ENCODE measurements at places on chromosomes 7 and 10.

- no peak for DNase-seq
Measured at GRCh38 chr10:7563770-7564169, 103.0 kb downstream of the ITIH5 start.

- no peak for DNase-seq
Measured at GRCh38 chr10:51377932-51378599, 303.8 kb downstream of the PRKG1 start.

GRCh38 chr10:14717552-14717951 lies 57.1 kb downstream of the FAM107B start:
- DNase-seq, result no peak

DNA sequence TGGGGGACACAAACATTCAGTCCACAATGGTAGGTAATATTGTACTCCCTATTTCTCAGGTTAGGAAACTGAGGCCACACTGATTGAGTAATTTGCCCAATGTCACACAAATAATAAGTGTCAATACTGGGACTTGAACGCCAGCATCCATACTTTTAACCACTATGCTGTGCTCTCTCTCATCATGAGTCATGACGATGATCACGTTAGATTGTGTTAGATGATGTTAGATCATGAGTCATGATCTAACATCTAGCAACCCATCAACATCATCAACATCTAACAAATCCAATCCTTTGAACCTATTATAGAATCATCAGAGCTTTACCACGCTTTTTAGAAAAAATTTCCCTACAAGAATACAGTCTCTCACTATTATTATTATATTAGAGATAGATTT lies 28.1 kb upstream of the HERPUD2 start:
- no peak for DNase-seq

- DNase-seq, result peak; percentile 8
Measured at GRCh38 chr10:22740180-22740579, 25.8 kb upstream of the PIP4K2A start.

- no peak for DNase-seq
Measured at GRCh38 chr7:12967322-12967721, 279.9 kb downstream of the ARL4A start.

DNA sequence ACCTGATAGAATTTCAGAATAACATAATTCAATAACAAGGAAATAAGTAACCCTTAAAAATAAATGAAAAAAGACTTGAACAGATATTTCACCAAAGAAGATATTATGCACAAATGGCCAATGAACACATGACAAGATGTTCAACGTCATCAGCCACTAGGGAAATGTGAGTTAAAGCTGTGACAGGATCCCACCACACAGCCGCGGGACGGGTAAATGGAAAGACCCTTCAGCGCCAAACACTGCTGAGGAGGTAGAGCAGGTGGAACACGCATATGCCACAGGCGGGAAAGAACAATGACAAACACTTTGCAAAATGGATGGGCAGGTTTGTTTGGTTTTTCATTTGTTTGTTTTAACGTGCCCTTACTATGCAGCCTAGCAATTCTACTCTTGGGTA lies 86.1 kb upstream of the RNF32 start:
- no peak for DNase-seq

DNA sequence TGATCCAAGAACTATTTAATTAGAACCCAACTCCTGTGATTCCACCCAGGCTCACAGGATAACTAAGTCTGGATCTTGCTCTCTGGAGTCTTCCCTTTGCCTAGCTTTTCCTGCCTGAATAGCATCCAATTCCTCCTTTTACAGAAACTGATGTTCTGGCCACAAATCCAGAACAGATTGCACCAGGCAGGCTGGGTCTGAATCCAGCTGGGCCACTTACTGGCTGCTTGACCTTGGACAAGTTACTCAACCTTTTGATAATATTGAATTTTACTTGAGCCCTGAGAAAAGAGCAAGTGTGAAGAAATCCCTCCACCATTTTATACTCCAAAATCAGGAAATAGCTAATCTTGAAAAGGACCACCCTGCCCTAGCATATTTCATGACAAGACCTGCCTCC lies 55.5 kb upstream of the SLC35G1 start:
- no peak for DNase-seq

DNA sequence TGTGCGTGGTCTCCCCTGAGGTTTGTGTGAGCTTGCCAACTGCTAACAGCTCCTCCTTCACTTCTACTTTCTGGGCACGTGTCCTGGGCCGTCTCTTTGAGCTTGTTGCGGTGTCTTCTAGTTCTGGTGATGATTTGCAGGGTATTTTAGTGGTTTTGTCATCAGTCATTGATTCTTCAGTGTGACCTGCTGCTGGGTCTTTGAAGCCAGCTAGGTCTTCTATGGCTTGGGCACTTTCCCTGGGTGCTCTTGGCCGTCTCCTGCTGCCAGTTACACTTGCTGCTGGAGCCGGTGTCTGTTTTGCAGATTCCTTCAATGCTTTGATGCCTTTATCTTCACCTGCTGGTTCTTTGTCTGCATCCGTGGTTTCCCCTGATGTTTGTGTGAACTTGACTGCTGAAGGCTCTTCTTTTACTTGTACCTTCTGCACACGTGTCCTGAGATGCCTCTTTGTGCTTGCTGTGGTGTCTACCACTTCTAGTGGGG lies 23.0 kb downstream of the MKI67 start:
- no peak for DNase-seq

DNA sequence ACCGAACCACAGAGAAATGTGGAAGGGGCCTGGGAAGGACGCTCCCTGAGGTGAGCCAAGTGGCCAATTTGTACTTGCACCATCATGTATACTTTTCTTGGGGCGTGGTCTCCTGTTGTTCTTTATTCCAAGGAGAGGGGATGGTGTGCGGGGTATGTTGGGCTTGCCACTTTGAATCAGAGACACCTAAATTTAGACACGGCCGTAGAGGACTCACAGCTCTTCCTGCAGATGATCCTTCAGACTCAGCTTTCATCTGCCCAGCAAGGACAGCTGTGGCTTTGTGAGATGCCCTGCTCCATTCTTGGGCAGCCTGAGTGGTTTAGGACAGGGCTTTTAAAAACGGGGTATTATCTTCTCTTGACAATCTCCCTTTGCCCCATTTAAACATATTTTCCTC lies 473.2 kb downstream of the REEP3 start:
- no peak for DNase-seq

DNA sequence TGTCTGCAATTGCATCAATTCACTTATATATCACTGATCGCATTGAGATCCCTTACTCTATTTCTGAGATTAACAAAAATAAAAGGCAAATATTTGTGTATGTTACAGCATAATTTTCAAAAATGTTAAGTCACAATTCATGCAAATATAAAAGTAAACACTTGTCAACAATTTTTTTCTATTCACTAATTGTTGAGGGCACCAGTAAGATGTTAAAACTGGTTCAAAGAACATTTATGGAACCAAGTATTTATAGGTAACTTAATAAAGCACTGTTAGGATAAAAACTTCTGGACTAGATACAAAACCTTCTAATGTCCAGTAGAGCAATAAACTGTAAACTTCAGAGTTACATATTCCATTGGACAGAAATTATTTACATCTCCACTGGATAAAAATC lies 586.1 kb upstream of the AUTS2 start:
- no peak for DNase-seq

DNA sequence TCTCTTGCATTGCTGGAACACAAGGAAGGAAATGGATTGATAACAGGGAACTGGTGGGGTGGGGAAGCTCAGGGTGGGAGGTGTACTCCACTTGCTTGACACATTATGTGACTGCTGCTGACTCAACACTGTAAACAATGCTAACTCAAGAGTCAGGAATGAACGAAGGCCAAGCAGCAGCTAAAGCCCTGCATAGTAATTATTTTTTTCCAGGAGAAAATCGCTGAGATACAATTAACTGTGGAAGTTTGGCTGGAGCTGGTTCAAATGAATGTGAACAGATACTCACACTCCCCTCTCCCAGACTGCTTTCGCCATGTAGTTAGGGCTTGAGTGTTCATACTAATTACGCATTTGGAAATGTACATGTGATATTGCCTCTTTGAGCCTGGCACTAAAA lies 170.9 kb upstream of the AOAH start:
- DNase-seq, result no peak

DNA sequence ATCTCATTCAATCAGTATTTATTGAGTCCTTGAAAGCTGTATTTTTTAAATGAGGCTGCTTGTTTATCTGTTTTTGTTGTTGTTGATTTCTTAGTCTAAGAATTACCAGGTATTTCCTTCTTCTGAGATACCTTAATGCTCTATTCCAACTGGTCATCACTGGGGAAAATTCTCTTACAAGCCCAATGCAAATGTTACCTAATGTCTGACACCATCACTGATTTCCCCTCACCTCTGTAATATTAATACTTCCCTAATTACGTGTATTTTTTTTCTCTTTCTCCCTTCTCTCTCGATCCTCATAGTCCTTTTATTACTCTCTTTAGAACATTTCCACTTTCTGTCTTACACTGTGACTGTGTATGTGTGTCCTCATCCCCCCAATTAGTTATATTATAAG lies 13.9 kb downstream of the HDAC9 start:
- no peak for DNase-seq

DNA sequence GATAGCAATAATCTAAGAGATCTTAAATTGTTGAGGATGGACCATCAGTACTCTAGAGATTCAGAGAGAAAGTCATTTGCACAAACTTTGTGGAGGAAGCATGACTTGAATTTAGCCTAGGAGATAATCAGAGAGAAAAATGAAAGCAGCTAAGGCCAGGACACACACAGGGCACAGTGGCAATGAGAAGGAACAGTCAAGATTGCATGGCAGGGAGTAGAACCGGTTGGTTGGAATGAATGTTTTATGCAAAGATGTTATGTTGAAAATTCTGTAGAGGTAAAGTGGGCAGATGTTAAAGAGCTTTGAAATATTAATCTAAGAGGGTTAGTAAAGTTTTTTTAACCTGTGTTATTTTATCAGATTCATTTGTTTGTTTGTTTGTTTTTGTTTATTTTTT lies 521.8 kb downstream of the GATA3 start:
- DNase-seq, result no peak

DNA sequence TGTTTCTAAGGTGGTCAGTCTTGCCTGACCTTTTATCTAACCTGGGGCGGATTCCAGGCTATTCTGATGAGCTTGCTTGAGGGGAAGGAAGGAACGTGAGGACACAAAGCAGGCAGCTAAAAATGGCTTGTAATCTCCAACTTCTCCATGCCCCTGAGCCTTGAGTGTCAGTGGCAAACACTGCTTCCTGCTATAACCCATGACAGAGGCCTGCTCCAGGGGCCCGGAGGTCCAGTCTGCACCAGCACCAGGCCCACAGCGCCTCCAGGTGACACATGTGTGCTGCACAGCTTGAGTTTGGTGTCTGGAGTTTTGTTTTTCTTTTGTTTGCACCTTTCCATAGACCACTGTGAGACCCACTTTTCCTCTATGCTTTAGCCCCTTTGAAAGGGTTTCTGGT lies 207.9 kb downstream of the PAXIP1 start:
- DNase-seq, result no peak

DNA sequence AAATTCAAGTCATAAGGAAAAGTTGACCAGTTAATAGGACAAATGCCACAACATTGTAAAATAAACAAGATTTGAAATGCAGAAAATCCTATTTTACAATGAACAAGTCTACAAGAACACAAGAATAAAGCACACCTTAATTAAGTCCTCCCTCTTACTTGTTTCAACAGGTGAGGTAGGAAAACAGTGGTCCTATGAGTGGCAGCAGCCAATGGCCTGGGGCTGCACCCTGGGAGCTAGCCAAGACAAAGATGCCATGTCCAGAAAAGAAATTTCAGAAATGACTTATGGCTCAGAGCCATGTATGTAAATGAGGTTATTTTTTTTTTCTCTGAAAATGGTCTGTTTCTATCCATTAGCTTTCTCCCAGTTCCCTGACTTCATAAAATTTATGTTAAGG lies 14.3 kb downstream of the KLLN start:
- no peak for DNase-seq

GRCh38 chr10:72242675-72243074 lies 26.6 kb upstream of the ASCC1 start:
- peak; percentile 71 for DNase-seq

DNA sequence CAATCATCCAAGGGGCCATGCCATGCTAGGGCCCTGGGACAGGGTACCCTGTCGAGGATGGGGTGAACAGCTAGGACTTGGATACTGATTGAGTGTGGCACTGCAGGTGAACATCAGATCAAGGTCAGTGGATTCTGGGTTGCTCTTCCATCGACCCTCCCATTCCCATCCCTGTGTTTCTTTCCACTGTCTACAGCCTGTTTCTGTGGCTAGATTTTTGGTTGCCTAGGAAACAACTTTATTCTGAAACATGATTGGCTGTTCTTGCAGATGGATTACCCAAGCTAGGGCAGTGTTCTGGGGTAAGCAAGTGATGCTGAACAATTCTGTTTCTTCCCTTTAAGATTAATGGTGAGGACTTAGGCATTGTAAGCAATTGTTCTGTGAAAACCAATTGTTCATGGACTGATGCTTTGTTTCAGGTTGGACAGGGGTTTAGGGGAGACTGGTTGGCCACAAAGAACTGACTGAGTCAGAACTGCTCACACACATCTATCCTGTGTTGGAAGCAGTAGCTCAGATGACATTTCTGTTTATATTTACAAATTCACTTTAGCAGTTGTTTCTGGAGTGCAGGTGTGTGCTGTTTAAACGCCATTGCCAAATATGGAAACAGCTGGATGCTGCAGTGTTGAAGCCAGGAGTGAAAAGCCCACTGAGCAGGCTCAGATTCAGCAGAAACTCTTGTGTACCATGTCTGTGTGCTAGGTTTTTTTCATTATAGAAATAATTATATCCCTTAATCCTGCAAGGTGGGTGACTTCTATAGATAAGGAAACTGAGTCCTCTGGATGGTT lies 102.3 kb upstream of the BTBD16 start:
- DNase-seq, result no peak

DNA sequence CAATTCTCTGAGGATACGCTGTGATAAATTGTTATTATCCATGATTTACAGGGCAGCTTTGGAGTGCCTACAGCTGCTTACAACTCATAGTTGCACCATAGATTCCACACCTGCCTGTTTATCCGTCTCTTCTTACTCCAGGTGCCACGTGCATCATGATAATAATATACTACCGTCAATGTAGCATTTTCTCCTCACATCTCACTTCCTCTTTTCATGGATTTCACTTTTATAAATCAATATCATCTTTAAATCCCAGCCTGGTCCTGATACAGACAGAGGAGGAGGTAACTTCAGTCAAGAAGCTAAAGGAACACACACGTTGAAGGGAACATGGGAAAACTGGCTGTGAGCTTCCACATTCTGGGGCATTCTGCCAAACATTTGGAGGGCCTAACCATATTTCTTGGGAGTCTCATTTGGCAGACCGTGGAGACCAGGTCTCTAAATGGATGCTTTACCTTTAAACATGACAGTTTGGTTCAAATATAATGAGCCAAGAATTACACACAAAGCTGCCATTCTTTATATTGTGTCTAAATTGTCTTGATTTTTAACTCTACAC lies 2.4 kb downstream of the CH25H start:
- peak; percentile 15 for DNase-seq

GRCh38 chr10:97224483-97225435 lies 39.0 kb upstream of the SLIT1 start:
- DNase-seq, result peak; percentile 39
